Activated naive CD8-positive, alpha-beta T cell treated with anti-CD3 and anti-CD28 coated beads for 36 hours (primary cell): ENCODE measurements at places on chromosomes 16 and 17.

DNA sequence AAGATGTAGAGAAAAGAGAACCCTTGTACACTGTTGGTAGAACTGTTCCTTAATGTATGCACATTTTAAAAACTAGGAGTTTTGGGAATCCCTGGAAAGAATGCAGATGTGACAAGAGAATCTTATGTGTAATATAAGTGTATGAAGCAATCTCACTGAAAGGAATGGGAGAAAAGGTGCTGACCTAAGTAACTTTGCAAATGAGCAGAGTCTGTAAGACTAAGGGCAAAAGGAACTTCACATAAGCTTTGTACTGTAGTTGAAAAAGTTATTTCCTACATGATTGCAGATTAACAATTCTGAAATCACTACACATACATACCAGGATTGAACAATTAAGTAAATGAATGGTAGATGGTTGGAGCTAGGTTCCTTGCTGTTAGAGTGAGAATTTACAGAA lies 22.3 kb downstream of the CBLN1 start:
- no peaks in the 10 kb centered on the region for H3K36me3 ChIP-seq
- no peaks in the 10 kb centered on the region for H3K27me3 ChIP-seq
- no peak overlapping the region for H3K27ac ChIP-seq
- DNase-seq = no peak

- DNase-seq = no peak
- peaks cover 2% of the 10 kb centered on the region for H3K36me3 ChIP-seq
- no peak overlapping the region for H3K4me3 ChIP-seq
- peaks cover 4% of the 10 kb centered on the region for H3K4me1 ChIP-seq
Measured at GRCh38 chr16:51150165-51150887, 744 bp downstream of the SALL1 start.

DNA sequence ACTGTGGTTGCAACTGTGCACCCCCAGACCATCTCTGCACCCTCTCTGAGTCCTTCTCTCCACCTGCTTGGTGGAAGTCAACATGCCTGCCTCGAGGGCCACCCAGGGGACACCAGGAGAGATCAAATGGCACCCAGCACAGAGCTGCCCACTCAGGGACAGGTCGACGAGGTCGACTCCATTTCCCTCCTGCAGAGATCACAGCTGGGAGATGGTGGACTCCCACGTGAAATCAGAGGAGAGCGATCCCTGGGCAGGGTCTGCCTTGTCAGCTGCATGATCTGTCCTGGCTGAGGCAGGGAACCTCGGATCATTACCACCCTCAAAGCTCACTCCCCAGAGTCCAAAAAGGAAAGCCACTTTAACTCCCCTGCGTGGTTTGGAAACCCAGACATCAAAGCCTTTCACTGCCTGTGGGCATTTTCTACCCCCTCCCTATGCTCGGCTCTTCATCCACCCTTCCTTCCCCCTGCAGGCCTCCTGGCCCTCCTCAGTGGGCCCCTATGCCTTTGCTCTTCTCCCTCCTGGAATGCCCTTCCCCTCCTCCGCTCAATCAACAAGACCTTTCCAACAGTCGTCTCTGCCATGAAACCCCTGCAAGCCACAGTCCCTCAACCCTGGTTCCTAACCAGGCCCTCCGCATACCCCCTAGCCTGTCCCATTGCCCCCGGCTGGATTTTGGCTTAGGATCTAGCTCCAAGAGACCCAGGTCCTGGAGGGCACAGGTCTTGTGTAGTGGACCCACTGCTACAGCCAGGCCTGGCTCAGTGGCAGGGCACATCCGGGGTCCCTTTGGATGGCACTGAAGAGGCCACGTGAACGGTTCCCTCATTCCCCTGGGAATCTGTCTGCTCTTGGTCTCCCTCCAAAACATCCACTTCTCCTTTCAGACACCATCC lies 103.8 kb upstream of the RPL38 start:
- H3K27me3 ChIP-seq = peaks cover 3% of the 10 kb centered on the region
- no peaks in the 10 kb centered on the region for H3K36me3 ChIP-seq
- H3K27ac ChIP-seq = no peak overlapping the region

GRCh38 chr17:40559954-40560591 lies 5.2 kb downstream of the CCR7 start:
- DNase-seq = peak; percentile 81
- H3K4me3 ChIP-seq = peak overlapping the region; percentile 99
- H3K27me3 ChIP-seq = no peaks in the 10 kb centered on the region
- peaks cover 96% of the 10 kb centered on the region for H3K36me3 ChIP-seq

GRCh38 chr16:86625029-86625428 lies 46.7 kb downstream of the FOXL1 start:
- H3K27ac ChIP-seq = no peak overlapping the region
- H3K36me3 ChIP-seq = no peaks in the 10 kb centered on the region
- no peaks in the 10 kb centered on the region for H3K4me1 ChIP-seq

GRCh38 chr17:15273141-15273793 lies 8.1 kb upstream of the PMP22 start:
- no peak overlapping the region for H3K27ac ChIP-seq
- peaks cover 4% of the 10 kb centered on the region for H3K4me1 ChIP-seq
- H3K4me3 ChIP-seq = no peak overlapping the region
- DNase-seq = no peak
- H3K27me3 ChIP-seq = peaks cover 17% of the 10 kb centered on the region
- H3K36me3 ChIP-seq = no peaks in the 10 kb centered on the region

DNA sequence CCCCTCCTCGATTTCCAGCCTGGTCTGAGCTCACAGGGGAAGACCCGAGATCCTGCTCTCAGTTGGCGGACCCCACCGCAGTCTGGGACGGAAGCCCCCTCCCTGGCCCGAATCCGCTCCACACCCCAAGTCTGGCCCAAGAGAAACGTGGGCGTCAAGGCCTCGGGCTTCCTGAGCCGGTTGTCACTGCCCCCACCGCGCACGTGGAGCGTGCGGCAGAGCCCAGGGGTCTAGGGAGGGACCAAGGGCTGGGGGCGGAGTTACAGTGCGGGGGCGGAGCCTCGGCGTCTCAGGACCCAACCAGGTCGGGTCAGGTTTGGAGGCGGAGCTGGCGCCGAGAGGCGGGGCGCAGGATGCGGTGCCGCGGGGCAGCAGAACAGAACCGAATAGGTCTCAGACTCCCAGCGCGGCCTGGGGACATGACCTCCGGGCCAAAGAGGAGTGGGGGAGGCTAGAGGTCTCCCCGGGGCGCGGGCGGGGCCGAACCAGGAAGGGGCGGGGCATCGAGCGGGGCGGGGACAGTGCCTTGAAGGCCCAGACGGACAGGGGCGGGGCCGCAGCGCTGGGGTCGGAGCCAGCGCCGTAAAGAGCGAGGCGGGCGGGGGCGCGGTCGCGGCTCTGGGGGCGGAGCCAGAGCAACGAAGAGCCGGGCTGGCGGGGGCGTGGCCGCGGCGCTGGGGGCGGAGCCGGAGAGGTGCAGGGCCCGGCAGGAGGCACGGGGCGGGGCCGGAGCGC lies 431 bp upstream of the ZFPM1 start:
- peak overlapping the region; percentile 81 for H3K4me3 ChIP-seq
- peak overlapping the region; percentile 85 for H3K27ac ChIP-seq
- peak; percentile 100 for DNase-seq
- peaks cover 25% of the 10 kb centered on the region for H3K4me1 ChIP-seq
- H3K27me3 ChIP-seq = no peaks in the 10 kb centered on the region

DNA sequence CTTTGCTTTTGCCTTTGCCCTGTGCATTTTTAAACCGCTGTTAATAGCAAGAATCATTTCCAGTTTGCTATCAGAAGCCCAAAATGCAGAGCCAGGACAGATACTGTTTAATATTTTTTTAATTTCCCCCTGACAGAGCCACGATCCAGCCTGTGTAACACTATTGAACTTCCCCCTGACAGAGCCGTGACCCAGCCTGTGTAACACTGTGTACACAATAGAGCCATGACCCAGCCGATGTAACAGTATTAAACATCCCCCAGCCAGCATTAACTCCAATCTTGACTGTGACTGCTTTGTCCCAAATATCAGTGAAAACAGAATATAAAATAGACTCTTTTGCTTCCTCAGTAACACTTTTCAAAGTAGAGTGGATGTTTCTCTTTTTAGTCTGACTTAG lies 607.9 kb upstream of the CDH5 start:
- DNase-seq = no peak
- no peaks in the 10 kb centered on the region for H3K27me3 ChIP-seq
- no peaks in the 10 kb centered on the region for H3K36me3 ChIP-seq
- no peaks in the 10 kb centered on the region for H3K4me1 ChIP-seq
- no peak overlapping the region for H3K27ac ChIP-seq
- H3K4me3 ChIP-seq = no peak overlapping the region

- peaks cover 51% of the 10 kb centered on the region for H3K27me3 ChIP-seq
- H3K4me1 ChIP-seq = no peaks in the 10 kb centered on the region
- no peak for DNase-seq
- H3K36me3 ChIP-seq = no peaks in the 10 kb centered on the region
- H3K4me3 ChIP-seq = no peak overlapping the region
Measured at GRCh38 chr16:54921206-54921824, 9.3 kb upstream of the IRX5 start.

- H3K4me3 ChIP-seq = no peak overlapping the region
- peaks cover 11% of the 10 kb centered on the region for H3K4me1 ChIP-seq
- H3K27me3 ChIP-seq = peaks cover 47% of the 10 kb centered on the region
- no peak overlapping the region for H3K27ac ChIP-seq
Measured at GRCh38 chr16:85828166-85828565, 28.7 kb downstream of the COX4I1 start.

- no peak overlapping the region for H3K4me3 ChIP-seq
- H3K36me3 ChIP-seq = no peaks in the 10 kb centered on the region
- no peak overlapping the region for H3K27ac ChIP-seq
- H3K27me3 ChIP-seq = peaks cover 25% of the 10 kb centered on the region
- DNase-seq = no peak
- H3K4me1 ChIP-seq = no peaks in the 10 kb centered on the region
Measured at GRCh38 chr16:86384263-86384649, 126.1 kb upstream of the FOXF1 start.

DNA sequence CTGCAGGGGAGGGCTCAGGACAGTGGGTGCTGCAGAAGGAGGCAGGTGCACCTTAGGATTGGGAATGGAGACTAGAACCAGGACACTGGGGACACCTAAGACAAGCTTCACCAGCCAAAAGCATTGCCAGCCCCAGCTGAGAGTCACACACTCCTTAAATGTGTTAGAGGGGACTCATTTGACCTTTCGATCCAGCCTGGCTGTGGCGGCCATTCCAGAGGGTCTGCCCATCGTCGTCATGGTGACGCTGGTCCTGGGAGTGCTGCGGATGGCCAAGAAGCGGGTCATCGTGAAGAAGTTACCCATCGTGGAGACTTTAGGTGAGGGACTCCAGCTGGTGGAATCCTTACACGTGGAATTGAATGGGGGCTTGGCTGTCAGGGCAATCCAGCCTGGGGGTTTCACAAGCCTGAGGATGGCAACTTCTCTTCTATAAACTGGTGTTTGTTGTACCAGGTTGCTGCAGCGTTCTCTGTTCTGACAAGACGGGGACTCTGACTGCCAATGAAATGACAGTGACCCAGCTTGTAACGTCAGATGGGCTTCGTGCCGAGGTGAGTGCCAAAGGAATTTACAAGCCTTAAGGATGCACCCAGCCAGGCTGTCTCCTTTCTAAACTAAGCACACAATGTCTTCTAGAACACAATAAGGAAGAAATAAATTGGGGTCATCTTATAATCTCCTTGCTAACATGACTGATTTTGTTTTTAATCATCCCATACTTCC lies 65.3 kb downstream of the MEAK7 start:
- H3K27me3 ChIP-seq = peaks cover 17% of the 10 kb centered on the region
- H3K36me3 ChIP-seq = no peaks in the 10 kb centered on the region
- no peak for DNase-seq
- H3K27ac ChIP-seq = no peak overlapping the region
